ENCODE measurements at places on chromosomes 4 and X.

DNA sequence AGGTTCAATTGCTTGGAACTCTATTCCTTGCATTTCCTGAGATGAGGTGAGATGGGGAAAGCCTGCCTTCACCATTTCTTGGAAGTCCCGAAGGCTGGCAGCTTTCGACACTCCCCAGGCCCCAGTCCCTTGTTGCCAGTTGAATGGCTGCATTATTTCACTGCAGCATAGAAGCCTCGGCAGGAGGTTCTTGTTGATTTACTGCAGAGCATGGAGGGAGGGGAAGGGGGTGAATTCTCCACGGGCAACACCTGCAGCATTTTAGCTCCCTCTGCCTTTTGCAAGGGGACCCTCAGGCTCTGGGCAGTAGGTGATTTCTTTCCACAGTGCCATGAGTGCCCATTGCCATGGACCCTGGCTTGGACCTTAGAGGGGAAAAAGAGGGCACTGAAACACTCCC lies 10.7 kb upstream of the BCLAF3 start:
- DNase-seq, result no peak

DNA sequence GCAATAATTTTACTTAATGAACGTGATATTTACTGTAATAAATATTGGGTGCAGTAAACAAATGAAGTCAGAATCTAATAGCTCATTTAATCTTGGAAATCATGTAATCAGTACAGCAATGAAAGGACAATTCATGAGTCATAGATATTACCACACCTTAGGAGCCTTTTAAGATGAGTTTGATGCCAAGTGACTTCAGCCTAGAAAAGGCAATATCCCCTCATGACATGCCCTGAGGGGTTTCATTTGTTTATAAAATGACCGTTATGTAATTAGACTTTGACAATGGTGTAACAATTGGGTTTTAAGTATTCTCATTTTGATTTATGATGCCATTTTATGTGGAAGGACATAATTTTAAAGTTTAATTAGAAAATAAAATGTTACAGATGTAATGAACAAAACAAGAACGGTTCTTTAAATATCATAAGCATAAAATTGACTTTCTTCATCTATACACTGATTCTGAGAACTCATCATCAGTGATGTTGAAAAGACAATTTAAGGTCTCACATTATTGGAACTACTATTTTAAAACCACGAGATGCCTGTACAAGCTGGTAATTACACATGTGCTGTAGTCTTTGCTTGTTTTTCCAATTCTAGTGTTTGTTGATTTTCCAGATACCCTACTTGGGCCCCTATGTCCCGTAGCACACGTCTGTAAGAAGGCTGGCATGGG lies 5.0 kb downstream of the FGF2 start:
- DNase-seq, result no peak

DNA sequence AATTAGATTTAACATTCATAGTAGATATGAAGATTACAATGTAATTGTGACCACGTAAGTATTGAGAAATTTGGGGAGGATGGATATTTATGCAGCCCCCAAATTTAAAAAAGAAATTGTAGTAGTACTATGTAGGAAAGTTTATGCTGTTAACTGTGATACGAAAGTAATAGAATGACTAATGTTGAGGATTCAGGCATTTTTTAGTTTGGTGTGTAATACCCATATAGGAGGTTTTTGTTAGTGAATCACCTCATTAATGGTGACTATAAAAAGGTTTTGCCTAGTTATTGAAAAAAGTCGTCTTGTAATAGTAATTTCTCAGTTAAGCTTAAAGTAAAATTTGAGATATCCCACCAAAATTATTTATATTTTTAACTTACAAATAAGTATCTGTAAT lies 67.2 kb downstream of the SMARCAD1 start:
- no peak for DNase-seq

DNA sequence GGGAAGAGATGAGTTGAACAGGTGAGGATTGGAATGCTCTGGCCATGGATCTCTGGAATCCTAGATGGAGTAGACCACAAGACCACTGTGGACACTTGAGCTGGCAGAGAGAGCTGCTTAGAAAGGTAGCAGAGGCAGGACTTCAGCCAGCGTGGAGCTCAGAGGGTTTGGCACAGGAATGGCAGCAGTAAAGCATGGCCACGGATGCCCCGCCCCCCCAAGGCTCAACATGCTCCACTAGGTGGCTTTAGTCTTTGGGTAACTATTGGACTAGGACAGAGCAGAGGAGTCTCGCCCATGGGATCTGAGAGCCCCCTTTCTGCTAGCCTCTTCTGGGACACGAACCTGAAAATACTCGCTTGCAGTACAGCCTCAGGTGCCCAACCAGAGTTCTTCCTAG lies 150.1 kb upstream of the NEIL3 start:
- no peak for DNase-seq

GRCh38 chr4:15754323-15754722 lies 23.8 kb upstream of the CD38 start:
- DNase-seq, result no peak

GRCh38 chr4:102780476-102781144 lies 19.8 kb upstream of the MANBA start:
- no peak for DNase-seq

GRCh38 chr4:8696369-8697127 lies 104.0 kb downstream of the CPZ start:
- no peak for DNase-seq

DNA sequence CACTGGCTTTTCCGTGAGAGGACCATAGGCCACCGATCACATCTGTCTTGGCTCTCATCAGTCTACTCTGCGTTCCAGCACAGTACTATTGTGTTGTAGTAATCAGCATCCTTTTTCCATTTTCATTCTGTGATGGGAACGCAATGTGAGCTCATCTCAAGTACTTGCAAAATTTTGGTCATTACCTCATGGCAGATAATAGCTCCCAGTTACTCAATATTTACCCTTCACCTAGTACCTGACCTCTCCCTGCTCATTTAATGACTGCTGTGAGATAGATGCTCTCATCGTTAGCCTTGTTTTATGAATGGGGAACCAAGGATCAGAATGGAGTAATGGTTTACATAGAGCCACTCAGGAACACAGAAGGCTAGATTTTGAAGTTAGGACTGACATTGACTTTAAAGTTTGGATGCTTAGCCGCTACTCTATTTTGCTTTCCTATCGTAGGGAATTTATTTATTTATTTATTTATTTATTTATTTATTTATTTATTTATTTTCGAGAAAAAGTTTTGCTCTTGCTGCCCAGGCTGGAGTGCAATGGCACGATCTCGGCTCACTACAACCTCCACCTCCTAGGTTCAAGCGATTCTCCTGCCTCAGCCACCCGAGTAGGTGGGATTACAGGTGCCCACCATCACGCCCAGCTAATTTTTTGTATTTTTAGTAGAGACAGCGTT lies 6.5 kb upstream of the GPR101 start:
- DNase-seq, result no peak

GRCh38 chr4:182918791-182919302 lies 1.7 kb upstream of the DCTD start:
- DNase-seq, result no peak

- DNase-seq, result no peak
Measured at GRCh38 chrX:17616936-17617335, 120.4 kb upstream of the SCML1 start.

DNA sequence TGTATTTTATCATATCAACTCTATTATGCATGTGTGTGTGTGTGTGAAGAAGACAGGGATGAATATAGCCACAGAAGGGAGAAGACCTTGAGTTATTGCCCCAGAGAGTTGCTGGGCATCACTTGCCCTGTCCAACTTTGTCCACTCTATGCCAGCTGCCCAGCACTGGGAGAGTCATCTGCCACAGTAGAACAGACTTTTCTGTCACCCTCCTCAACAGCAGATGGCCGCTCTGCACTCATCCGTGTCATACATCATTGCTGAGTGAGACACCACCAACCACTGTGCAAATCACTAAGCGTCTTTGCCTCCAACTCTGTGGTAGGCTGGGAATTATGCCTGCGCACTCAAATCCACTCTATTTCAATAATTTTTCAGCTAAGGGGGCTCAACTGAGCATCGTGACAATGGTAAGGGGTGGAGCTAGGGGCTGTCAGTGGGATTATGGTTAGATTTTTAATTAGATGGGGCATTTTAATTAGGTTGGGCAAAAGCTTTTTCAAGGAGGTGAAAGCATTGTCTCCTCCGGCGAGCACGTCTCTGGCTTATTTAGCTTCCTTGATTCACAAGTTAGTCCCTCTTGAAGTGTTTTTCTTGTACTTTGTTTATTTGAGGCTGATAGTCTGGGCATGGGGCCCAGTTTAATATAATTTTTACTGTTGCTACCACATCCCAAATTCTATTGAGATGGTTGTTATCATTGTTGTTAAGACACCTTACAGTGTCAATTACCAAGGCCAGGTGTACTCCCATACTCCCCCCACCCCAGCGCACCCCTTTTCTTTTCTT lies 100.1 kb upstream of the KLF3 start:
- no peak for DNase-seq

GRCh38 chr4:189940178-189941004 lies at the start of gene FRG1:
Gene FRG1, plus strand, starts transcription at chr4:189940872. Its CDS starts 138 bp downstream, at chr4:189941010.
- peak; percentile 97 for DNase-seq

GRCh38 chr4:7295911-7296660 lies 103.7 kb downstream of the SORCS2 start:
- DNase-seq, result peak; percentile 66

GRCh38 chr4:170243662-170244288 lies 154.0 kb upstream of the AADAT start:
- DNase-seq, result no peak

DNA sequence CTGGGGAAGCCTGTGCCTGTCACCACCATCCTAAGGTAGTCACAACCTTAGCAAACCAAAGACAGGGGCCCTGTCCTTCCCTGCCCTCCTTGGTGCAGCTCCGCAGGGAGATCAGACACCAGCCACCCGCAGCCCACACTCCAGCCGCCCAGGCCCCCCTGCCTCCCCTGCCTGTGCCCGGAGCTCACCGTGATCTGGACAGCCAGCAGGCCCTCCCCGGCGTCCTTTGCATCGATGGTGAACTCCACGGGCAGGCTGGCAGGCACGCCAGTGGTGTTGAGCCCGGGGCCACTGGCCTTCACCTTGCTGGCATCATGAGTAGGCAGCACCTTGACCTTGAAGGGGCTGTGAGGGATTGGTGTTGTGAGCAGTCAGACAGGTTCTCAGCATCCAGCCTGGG lies 16.4 kb downstream of the FLNA start:
- DNase-seq, result no peak

DNA sequence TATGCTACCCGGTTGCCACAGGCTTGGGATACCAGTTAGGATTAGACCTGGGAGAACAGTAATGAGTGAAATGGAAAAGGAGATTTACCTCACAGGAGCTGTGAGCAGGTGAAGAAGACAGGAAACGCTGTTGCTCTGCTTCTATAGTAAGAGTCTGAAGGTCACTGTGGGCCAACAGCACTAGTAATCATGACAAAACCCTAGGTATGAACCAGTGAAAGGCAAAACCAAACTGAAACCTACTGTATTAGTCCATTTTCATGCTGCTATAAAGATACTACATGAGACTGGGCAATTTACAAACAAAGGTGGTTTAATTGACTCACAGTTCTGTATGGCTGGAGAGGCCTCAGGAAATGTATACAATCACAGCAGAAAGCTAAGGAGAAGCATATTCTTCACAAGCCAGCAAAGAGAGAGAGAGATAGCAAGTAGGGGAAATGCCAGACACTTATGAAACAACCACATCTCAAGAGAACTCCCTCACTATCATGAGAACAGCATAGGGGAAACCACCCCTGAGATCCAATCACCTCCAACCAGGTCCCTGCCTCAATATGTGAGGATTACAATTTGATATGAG lies 736.7 kb upstream of the INTU start:
- DNase-seq, result no peak

GRCh38 chr4:8706216-8707044 lies 113.9 kb downstream of the CPZ start:
- DNase-seq, result peak; percentile 27

DNA sequence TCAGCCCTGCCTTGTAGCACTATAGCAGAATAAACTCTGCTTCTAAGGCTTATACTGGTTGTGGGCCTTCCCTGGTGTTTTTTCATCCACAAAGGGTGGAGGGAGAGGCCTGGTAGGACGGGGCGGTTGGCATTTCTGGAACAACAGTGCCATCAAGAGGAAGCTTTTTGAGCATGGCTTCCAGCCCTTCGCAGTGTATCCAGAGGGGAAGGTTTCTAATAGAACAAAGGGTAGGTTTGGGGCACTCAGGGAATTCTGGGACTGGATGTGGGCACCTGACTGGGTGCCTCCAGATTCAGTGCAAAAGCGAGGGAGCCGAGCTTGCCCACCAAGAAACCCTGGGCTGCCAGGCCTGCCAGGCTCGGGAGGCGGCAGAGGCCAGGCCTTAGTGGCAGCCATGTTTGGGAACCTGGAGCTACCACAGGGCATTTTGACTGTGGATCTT lies 229.6 kb upstream of the AGTR2 start:
- no peak for DNase-seq

GRCh38 chr4:53494851-53495250 lies 96.4 kb downstream of the LNX1 start:
- no peak for DNase-seq

DNA sequence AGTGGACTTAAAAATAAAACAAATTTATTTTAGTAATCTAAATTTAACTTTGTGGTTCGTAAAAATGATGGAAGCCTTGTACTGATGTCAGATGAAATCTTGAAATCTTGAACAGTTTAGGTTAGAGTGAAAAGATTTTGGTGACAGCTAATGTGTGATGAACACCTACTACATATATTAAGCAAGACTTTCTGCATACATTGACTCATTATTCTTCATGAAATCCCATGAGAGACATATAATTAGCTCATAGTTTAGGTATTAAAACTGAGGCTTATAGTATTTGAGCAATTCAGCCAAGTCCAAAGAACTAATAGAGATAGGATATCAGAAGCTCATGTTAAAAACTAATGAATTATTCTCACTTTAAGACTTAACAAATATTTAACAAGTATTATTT lies 66.9 kb upstream of the PCDH7 start:
- DNase-seq, result no peak

- no peak for DNase-seq
Measured at GRCh38 chrX:22041907-22042530, 9.9 kb downstream of the PHEX start.

DNA sequence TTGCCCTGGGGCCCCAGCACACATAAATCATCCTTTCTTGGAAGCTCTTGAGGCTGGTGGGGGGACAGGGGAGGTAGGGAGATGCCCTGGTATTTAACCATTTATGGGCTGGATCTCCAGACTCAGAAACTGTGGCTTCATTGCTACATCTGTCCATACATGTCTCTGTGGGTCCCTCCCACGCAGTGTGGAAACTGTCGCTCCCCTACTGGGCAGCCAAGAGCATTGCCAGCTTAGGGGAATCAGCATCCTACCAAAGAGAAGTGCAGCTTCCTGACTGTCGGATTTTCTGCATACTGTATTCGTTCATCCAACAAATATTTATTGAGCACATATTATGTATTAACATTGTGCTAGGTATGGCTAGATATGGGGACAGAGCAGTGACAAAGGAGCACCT lies 3.7 kb downstream of the GRIPAP1 start:
- no peak for DNase-seq

DNA sequence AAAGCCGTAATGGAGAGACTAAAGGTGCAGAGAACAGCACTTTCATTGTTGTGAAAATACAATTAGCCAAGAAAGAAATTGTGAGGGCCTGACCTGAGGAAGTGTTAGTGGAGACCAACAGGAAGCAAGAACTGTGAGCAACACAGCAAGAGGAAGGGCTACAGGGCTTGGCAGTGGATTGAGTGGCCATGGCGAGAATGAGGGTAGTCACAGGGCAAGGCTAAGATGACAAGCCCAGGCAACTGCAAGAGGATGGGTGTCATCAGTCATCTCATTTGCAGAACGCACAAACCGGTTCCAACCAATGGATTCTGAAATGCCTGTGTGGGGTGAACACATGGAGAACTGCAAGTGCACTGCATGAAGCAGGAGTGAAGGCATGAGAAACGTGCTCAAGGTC lies 3.6 kb downstream of the SLC10A6 start:
- DNase-seq, result no peak
